ENCODE measurements at places on chromosomes 13 and 19. TPM values are rescaled to one million over a fixed set of nuclear protein-coding genes. Genes with fewer than 3 reads are reported as not detected.

DNA sequence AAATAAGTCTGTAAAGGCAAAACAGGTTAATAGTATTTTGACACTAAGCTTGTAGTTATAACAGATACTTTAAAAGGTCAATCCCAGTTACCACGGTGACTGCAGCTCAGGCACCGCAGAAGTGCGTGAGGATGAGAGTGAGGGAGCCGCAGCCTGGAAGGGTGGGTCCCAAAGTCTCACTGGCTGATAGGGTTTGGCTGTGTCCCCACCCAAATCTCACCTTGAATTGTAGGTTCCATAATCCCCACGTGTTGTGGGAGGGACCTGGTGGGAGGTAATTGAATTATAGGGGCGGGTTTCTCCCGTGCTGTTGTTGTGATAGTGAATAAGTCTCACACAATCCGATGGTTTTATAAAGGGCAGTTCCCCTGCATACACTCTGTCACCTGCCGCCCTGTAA lies 40.0 kb upstream of the GAS6 start:
- no peaks in the 10 kb centered on the region for H3K27me3 ChIP-seq
- no peaks in the 10 kb centered on the region for H3K4me1 ChIP-seq
- no peaks in the 10 kb centered on the region for H3K36me3 ChIP-seq
- no peak overlapping the region for H3K4me3 ChIP-seq

DNA sequence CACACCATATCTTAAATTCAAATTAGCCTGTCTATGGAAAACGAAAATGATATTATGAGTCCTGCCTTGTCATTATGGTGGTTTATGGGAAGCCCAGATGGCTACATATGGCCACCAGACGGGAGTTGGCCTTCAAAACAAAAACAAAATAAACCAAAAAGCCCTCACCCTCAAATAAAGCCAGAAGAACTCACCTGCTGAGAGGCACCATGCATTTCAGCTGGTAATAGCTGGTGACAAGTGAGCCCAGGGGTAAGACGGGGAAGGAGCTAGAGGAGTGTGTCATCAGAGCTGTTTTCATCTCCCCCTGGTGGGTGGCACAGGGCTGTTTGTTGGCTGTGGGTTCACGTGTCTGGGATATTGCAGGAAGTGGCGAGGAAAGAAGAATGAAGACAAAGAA lies 152.9 kb downstream of the EFNB2 start:
- H3K4me3 ChIP-seq = no peak overlapping the region
- peaks cover 37% of the 10 kb centered on the region for H3K4me1 ChIP-seq
- no peak for DNase-seq
- no peaks in the 10 kb centered on the region for H3K36me3 ChIP-seq
- no peaks in the 10 kb centered on the region for H3K27me3 ChIP-seq
- H3K27ac ChIP-seq = no peak overlapping the region

GRCh38 chr13:74438901-74439300 lies 304.7 kb upstream of the KLF12 start:
- no peaks in the 10 kb centered on the region for H3K36me3 ChIP-seq
- H3K27ac ChIP-seq = no peak overlapping the region
- DNase-seq = no peak
- H3K27me3 ChIP-seq = no peaks in the 10 kb centered on the region

- peaks cover 16% of the 10 kb centered on the region for H3K4me1 ChIP-seq
- no peaks in the 10 kb centered on the region for H3K27me3 ChIP-seq
- H3K27ac ChIP-seq = no peak overlapping the region
- H3K4me3 ChIP-seq = no peak overlapping the region
- peak; percentile 56 for DNase-seq
Observed at GRCh38 chr19:741506-742131, 9.3 kb upstream of the MISP start.

- H3K4me3 ChIP-seq = no peak overlapping the region
- peaks cover 6% of the 10 kb centered on the region for H3K36me3 ChIP-seq
- H3K4me1 ChIP-seq = peaks cover 11% of the 10 kb centered on the region
- H3K27me3 ChIP-seq = no peaks in the 10 kb centered on the region
- H3K27ac ChIP-seq = no peak overlapping the region
- no peak for DNase-seq
Observed at GRCh38 chr13:112902101-112902651, 66.8 kb upstream of the MCF2L start.

- no peaks in the 10 kb centered on the region for H3K4me1 ChIP-seq
- peaks cover 3% of the 10 kb centered on the region for H3K36me3 ChIP-seq
- H3K4me3 ChIP-seq = no peak overlapping the region
- DNase-seq = no peak
- H3K27me3 ChIP-seq = no peaks in the 10 kb centered on the region
Observed at GRCh38 chr19:50030225-50030624, 4.4 kb downstream of the ZNF473 start.

- no peaks in the 10 kb centered on the region for H3K27me3 ChIP-seq
- DNase-seq = no peak
- no peak overlapping the region for H3K27ac ChIP-seq
- no peak overlapping the region for H3K4me3 ChIP-seq
- H3K36me3 ChIP-seq = no peaks in the 10 kb centered on the region
- H3K4me1 ChIP-seq = no peaks in the 10 kb centered on the region
Observed at GRCh38 chr13:51714663-51715168, 89.2 kb downstream of the DHRS12 start.

- no peaks in the 10 kb centered on the region for H3K36me3 ChIP-seq
- DNase-seq = no peak
- H3K4me1 ChIP-seq = no peaks in the 10 kb centered on the region
- no peaks in the 10 kb centered on the region for H3K27me3 ChIP-seq
- H3K4me3 ChIP-seq = no peak overlapping the region
Observed at GRCh38 chr19:45958769-45959516, 14.7 kb downstream of the NOVA2 start.

GRCh38 chr19:29576046-29576606 lies 30.0 kb upstream of the POP4 start:
- H3K36me3 ChIP-seq = no peaks in the 10 kb centered on the region
- no peaks in the 10 kb centered on the region for H3K27me3 ChIP-seq
- H3K4me1 ChIP-seq = no peaks in the 10 kb centered on the region
- H3K4me3 ChIP-seq = no peak overlapping the region
- DNase-seq = no peak

- H3K4me3 ChIP-seq = no peak overlapping the region
- H3K4me1 ChIP-seq = no peaks in the 10 kb centered on the region
- no peaks in the 10 kb centered on the region for H3K36me3 ChIP-seq
- H3K27ac ChIP-seq = no peak overlapping the region
- H3K27me3 ChIP-seq = no peaks in the 10 kb centered on the region
Observed at GRCh38 chr13:89465366-89465765, 1794.2 kb downstream of the SLITRK5 start.

- no peak overlapping the region for H3K4me3 ChIP-seq
- no peak overlapping the region for H3K27ac ChIP-seq
- no peaks in the 10 kb centered on the region for H3K4me1 ChIP-seq
- no peaks in the 10 kb centered on the region for H3K36me3 ChIP-seq
- no peak for DNase-seq
Observed at GRCh38 chr13:36310417-36311108, 12.9 kb upstream of the CCDC169 start.

- no peak overlapping the region for H3K27ac ChIP-seq
- H3K36me3 ChIP-seq = no peaks in the 10 kb centered on the region
- H3K4me1 ChIP-seq = no peaks in the 10 kb centered on the region
- DNase-seq = no peak
Observed at GRCh38 chr19:8552810-8553209, 24.4 kb downstream of the MYO1F start.

GRCh38 chr19:20481736-20482135 lies 83.8 kb downstream of the ZNF737 start:
- no peak for DNase-seq
- H3K27me3 ChIP-seq = no peaks in the 10 kb centered on the region
- no peak overlapping the region for H3K27ac ChIP-seq
- H3K4me1 ChIP-seq = no peaks in the 10 kb centered on the region

DNA sequence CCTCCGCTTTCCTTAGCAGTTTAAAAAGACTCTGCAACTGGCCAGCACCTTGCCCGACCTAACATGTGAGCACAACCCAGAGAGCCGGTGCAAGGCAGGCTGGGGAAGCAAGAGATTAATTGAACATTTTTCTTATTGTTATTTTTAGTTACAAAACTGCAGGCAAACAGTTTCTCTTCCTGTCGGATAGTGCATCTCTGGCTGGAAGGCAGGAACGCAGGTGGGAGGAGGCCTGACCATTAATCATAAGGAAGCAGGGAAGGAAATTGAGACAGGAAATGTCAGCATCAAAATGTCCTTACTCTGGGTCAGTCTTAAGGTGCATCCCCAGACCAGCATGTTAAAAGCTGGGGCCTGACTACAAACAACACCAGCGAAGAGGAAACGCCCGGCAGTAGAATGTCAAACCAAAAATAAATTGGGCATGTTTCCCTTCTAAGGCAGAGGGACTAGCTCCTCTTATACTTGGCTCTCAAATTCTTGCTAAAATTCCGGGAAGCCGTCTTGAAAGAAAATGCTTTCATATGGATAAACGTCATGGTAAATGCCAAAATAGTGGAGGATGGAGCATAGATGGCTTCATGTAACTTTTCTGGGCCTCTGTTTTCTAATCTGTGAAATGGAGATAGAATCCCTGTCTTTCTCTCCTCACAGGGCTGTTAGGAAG lies 226.8 kb downstream of the RAP2A start:
- no peak for DNase-seq
- H3K4me1 ChIP-seq = no peaks in the 10 kb centered on the region
- H3K27ac ChIP-seq = no peak overlapping the region

GRCh38 chr19:10193790-10194499 lies 808 bp downstream of the DNMT1 start:
- no peak for DNase-seq
- peak overlapping the region; percentile 88 for H3K27ac ChIP-seq
- H3K4me3 ChIP-seq = peak overlapping the region; percentile 91
- no peaks in the 10 kb centered on the region for H3K4me1 ChIP-seq
- no peaks in the 10 kb centered on the region for H3K36me3 ChIP-seq

GRCh38 chr19:4519521-4520277 lies 1.4 kb upstream of the PLIN4 start:
- H3K4me3 ChIP-seq = no peak overlapping the region
- DNase-seq = no peak
- no peaks in the 10 kb centered on the region for H3K36me3 ChIP-seq
- H3K27ac ChIP-seq = no peak overlapping the region

- peak overlapping the region; percentile 73 for H3K27ac ChIP-seq
- no peaks in the 10 kb centered on the region for H3K27me3 ChIP-seq
- H3K36me3 ChIP-seq = no peaks in the 10 kb centered on the region
- peak; percentile 86 for DNase-seq
- H3K4me3 ChIP-seq = peak overlapping the region; percentile 55
Observed at GRCh38 chr19:48735031-48735615, 5.3 kb downstream of the RASIP1 start.

- H3K4me1 ChIP-seq = no peaks in the 10 kb centered on the region
- no peak overlapping the region for H3K27ac ChIP-seq
- no peaks in the 10 kb centered on the region for H3K36me3 ChIP-seq
- DNase-seq = no peak
- H3K4me3 ChIP-seq = no peak overlapping the region
Observed at GRCh38 chr19:7663706-7664105, 5.1 kb upstream of the RETN start.

GRCh38 chr19:40590464-40591265 lies 10.5 kb upstream of the LTBP4 start:
- H3K27me3 ChIP-seq = no peaks in the 10 kb centered on the region
- H3K27ac ChIP-seq = no peak overlapping the region
- H3K4me1 ChIP-seq = no peaks in the 10 kb centered on the region
- no peak for DNase-seq
- H3K36me3 ChIP-seq = no peaks in the 10 kb centered on the region

DNA sequence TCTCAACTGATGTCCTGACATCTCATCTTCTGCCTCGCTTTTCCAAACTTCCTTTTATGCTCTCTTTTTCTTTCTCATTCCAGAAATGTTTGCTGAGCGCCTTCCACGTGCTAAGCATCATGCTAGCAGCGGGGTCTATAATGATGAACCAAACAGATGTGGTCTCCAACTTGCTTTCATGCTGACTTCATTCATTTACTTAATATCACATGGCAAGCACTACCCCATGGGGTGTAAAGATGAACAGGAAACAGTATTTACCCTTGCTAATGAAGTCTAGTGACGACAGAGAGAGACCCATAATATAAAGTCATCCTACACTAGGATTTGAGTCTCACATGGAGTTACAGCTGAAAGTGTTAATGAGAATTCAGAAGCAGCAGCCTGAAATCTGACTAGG lies 21.6 kb upstream of the URAD start:
- no peaks in the 10 kb centered on the region for H3K36me3 ChIP-seq
- DNase-seq = no peak
- no peaks in the 10 kb centered on the region for H3K4me1 ChIP-seq

GRCh38 chr13:79483086-79483706 lies 2.2 kb downstream of the NDFIP2 start:
- no peak for DNase-seq
- peak overlapping the region; percentile 75 for H3K4me3 ChIP-seq
- no peaks in the 10 kb centered on the region for H3K27me3 ChIP-seq
- peak overlapping the region; percentile 43 for H3K27ac ChIP-seq

DNA sequence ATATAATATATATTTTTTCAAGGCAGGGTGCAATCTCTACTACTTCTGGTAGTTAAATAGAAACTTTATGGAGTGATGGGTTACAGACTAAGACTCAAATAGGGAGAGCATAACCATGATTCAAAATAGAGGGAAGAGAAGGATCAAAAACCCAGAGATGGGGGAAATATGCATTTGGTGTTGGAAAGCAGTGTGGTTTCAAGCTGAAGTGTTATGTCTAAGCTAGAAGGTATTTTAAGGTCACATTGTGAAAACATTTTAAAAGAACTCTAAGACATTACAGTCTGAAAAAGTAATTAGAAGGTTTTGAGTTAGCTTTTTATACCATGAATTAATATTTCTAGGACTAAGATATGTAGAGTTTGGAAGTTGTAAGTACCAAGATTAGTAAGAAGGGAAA lies 2741.4 kb downstream of the PCDH9 start:
- no peaks in the 10 kb centered on the region for H3K36me3 ChIP-seq
- no peaks in the 10 kb centered on the region for H3K27me3 ChIP-seq
- H3K4me1 ChIP-seq = peaks cover 5% of the 10 kb centered on the region
- H3K27ac ChIP-seq = no peak overlapping the region

DNA sequence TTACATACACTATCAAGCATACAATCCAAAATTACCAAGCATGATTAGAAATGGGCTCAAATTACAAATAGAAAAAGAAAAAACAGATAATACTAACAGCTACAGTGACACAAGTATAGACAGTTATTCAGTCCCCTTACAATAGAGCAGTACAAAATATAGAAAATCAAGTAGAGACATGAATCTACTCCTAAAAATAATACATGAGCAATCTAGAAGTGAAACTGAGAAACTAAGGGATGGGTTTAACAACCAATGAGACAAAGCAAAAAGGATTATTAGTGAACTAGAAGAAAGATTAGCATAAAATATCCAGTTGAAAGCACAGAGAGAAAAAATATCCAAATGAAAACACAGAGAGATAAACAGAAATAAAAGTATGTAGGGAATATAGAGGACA lies 426.7 kb downstream of the TBC1D4 start:
- DNase-seq = no peak
- no peak overlapping the region for H3K4me3 ChIP-seq
- H3K36me3 ChIP-seq = no peaks in the 10 kb centered on the region
- H3K27ac ChIP-seq = no peak overlapping the region
- no peaks in the 10 kb centered on the region for H3K27me3 ChIP-seq

The CA11 gene
- total RNA-seq = 10.5 TPM

The SMIM44 gene
- not detected for total RNA-seq

The ZNF20 gene
- 5.8 TPM for total RNA-seq

The CALR3 gene
- total RNA-seq = 0.32 TPM

The CYP4F8 gene
- total RNA-seq = not detected

The KLK12 gene
- total RNA-seq = not detected

The GSX1 gene
- not detected for total RNA-seq

The FGF21 gene
- total RNA-seq = 3.0 TPM

The LGALS4 gene
- 2.2 TPM for total RNA-seq

The TPGS1 gene
- 14.9 TPM for total RNA-seq

The ZNF525 gene
- total RNA-seq = 15.0 TPM

All from Caco-2 (cell line).